ENCODE measurements at places on chromosomes 7 and 10.

DNA sequence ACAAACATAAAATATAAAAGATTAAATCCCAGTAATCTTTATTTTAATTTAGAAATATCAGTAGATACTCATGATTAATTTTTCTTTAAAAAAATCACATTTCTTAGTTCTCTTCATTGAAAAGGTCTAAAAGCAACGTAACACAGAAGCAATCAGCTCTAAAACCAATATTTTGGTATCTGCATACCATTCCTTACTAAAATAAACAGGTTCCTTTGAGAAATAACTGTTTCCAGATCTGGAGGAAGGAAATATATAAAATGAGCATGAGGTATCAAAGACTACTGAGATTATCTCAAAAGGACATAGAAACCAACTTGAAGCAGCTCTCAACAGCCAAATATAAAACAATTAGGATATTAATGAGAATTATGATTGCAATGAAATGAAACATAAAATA is 301.0 kb upstream of the GNAI1 start:
- DNase-seq = no peak

GRCh38 chr7:30548845-30549244 is 44.2 kb upstream of the GGCT start:
- no peak for DNase-seq

DNA sequence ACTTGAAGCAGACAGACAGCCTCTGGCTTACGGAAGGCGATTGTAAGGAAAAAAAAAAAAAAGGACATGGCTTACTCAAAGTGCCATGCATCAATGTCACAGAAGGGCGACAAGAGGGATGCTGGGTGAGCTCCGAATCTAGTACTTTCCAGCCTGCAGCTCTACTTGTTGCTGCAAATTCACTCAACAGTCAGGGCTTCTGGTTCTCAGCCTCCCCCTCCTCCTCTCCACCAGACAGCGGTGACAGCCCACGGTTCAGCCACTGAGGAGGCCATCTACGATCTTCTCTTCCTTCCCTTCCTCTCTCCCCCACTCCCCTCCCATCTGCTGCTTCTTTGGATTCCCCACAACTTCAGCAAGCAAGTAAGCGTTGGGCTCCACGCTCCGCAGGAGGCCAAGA is 63.5 kb downstream of the PRKAG2 start:
- DNase-seq = no peak

GRCh38 chr7:50358041-50358705 is 53.7 kb downstream of the IKZF1 start:
- no peak for DNase-seq

- no peak for DNase-seq
Observed at GRCh38 chr7:40468891-40469864, 334.4 kb downstream of the SUGCT start.

GRCh38 chr7:39464350-39465054 is 101.7 kb upstream of the YAE1 start:
- DNase-seq = no peak

- no peak for DNase-seq
Observed at GRCh38 chr7:75943864-75944263, 28.9 kb downstream of the POR start.

- no peak for DNase-seq
Observed at GRCh38 chr10:110843796-110844616, 27.7 kb upstream of the PDCD4 start.

- DNase-seq = no peak
Observed at GRCh38 chr7:148172920-148173319, 417.6 kb upstream of the C7orf33 start.

DNA sequence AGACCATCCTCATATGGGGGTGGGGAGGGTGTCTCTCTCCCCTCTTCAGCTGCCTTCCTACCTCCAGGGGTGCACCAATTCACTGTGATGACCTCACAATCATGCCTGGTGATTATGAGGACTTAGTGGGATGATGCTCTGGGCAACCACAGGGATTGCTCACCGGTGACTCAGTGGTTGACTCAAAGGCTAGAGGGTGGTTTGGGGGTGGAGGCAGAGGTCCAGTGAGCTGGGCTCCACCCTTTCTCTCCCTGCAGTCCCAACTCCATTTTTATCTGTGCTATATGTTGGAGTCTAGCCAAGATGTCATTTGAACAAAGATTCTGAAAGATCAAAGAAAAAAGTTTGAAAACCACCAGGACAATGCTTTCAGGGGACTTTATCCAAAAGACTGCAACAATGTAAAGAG is 286.9 kb downstream of the KCNMA1 start:
- no peak for DNase-seq

DNA sequence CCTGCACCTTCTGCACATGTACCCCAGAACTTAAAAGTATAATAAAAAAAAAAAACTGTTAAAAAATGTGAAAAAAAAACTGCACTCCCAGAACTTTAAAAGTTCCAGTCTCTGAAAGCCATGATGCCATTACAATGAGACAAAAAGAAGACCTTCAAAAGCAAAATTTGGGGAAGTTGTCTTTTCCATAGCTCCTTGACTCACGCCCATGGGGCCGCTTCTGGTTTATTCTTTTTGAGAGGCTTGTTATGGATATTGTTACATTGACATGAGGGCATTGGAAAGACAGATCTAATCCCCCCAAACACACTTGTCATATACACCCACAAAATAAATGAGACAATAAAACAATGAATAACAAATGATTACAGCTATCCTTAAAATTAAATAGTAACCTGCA is 798 bp downstream of the BLNK start:
- DNase-seq = no peak

DNA sequence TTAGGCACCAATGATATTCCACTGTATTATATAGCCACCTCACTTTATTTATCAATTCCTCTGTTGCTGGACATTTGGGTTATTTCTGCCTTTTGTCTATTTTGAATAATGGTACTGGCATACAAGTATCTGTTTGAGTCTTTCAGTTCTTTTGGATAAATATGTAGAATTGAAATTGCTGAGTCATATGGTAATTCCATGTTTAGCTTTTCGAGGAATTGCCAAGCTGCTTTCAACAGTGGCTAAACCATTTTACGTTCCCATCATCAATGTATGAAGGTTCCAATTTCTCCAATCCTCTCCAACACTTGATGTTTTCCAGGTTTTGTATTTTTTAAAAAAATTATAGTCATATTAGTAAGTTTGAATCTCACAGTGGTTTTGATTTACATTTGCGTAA is 42.3 kb downstream of the JMJD1C start:
- DNase-seq = no peak

- no peak for DNase-seq
Observed at GRCh38 chr10:32189400-32190084, 133.3 kb upstream of the KIF5B start.
